Fibroblast of skin of right biceps (primary cell): ENCODE measurements at places on chromosomes 11 and 22.

- no peak for DNase-seq
These were observed 113.4 kb downstream of the GRIA4 start for GRCh38 chr11:105723269-105723668.

- DNase-seq = peak; percentile 89
These were observed 39.9 kb downstream of the SERGEF start for GRCh38 chr11:17972987-17973386.

GRCh38 chr11:31947051-31947450, 135.9 kb upstream of the PAX6 start:
- DNase-seq = no peak

- DNase-seq = peak; percentile 38
These were observed at the start of gene HOATZ for GRCh38 chr11:111514216-111515031. HOATZ (plus strand) TSS chr11:111514778; CDS start chr11:111514785, 7 bp downstream.

DNA sequence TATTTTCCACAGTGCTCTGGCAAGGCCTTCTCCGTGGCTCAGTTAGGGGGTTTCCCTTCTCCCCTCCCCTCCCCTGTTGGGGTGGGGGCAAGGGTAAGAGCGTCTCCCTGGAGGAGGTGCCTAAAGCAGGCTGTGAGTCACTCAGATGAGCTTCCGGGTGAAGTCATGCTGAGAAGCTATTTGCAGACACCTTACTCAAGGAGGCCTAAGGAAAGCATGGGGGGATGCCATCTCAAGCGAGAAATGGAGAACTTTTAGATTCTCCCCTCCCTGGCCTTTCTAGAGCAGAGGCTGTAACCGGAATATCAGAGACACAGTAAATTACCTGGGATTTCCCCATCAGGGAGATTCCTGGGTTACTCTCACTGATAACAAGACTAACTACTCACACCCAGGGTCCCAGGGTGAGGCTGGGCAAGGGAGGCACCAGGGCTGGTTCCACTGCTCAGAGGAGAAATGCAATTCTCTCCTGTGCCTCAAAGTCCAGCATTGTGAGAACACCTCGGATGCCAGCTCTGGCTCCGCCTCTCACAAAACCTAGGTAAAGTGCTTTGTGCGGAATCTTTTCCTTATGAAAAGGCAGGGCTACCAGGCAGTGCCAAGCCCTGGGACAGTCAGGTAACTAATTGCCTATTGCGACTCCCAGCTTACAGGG, 123.6 kb downstream of the ABTB2 start:
- peak; percentile 71 for DNase-seq

- peak; percentile 83 for DNase-seq
These were observed 128.0 kb downstream of the RBFOX2 start for GRCh38 chr22:35900483-35901168.
